ENCODE measurements at places on chromosomes 3 and 15.

DNA sequence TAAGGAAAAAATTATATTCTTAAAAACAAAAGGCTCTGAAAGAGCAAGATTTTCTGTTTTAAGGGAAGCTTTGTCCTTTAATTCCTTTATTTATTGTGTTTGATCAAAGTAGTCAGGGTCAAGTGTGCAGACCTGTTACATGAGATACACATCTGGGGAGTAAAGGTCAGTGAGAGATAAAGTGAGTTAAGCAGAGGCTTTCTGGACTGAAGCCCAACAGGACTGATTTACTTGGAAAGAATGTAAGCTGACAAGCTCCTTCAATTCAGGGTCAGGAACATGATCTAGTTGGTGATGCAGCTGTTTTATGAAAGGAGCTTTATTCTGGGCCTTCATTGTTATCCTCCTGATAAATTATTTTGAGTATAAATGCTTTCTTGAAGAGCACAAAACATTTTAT lies 20.7 kb upstream of the OTOL1 start:
- no peak for DNase-seq

- peak; percentile 12 for DNase-seq
Measured at GRCh38 chr3:155079746-155080487, at the start of gene MME. TSS of gene MME (plus strand) at chr3:155080319. CDS start at chr3:155084168, 3,849 bp downstream.

GRCh38 chr15:81504170-81504905 lies 130.3 kb upstream of the TMC3 start:
- no peak for DNase-seq

- no peak for DNase-seq
Measured at GRCh38 chr3:129336093-129336706, 57.5 kb downstream of the HMCES start.

DNA sequence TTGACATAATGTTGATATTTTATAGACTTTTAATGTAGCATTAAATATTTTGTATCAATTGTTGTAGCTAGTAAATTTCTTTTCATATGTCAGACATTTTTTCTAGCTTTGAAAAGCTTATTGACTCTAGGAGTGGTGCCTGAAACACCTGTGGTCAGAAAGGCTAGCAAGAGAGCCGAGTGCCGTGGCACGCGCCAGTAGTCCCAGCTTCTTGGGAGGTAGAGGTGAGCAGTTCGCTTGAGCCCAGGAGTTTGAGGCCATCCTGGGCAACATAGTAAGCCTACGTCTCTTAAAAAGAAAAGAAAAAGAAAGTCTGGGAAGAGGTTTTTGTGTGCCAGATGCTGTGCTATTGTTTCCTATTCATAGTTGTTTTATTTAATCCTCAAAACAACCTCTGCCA lies 198.2 kb downstream of the FEZF2 start:
- DNase-seq = no peak

DNA sequence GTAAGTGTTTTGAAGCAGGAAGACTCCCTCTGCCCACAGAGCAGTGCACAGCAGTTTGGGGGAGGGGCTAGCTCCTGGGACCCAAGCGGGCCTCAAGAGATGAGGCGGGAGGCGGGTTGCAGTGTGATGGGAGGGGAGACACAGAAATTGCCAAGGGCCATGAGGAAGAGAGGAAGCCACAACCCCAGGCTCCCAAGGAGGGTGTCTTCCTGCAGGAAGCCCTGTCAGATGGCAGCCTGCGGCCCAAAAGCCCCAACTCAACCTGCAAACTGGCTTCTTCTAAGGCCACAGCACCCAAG lies 7.3 kb upstream of the ISLR2 start:
- no peak for DNase-seq

DNA sequence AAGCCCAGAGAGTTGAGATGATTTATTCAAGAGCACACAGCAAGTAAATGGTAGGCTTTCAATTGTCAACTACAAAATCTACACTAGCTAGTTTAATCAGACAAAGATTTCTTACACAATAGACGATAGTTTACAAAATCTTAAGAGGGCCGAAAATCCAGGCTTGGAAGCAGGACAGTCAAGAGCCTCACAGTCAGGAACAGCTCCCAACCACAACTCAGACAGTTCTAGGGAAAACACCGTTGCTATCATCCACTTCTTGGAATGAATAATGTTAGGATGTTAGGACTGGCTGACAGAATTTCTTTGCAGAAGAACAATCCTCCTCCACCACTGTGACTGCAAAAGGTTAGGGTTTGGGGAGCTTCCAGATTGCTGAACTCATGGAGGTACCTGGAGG lies 290.8 kb upstream of the ZPLD1 start:
- no peak for DNase-seq

GRCh38 chr3:61538486-61538885 lies 22.9 kb upstream of the PTPRG start:
- DNase-seq = no peak

- no peak for DNase-seq
Measured at GRCh38 chr3:44948239-44948638, 27.7 kb downstream of the ZDHHC3 start.
